ENCODE measurements at places on chromosomes 5 and 9.
A peak's percentile ranks its signal among the peaks of the same experiment; 100 is the strongest.

DNA sequence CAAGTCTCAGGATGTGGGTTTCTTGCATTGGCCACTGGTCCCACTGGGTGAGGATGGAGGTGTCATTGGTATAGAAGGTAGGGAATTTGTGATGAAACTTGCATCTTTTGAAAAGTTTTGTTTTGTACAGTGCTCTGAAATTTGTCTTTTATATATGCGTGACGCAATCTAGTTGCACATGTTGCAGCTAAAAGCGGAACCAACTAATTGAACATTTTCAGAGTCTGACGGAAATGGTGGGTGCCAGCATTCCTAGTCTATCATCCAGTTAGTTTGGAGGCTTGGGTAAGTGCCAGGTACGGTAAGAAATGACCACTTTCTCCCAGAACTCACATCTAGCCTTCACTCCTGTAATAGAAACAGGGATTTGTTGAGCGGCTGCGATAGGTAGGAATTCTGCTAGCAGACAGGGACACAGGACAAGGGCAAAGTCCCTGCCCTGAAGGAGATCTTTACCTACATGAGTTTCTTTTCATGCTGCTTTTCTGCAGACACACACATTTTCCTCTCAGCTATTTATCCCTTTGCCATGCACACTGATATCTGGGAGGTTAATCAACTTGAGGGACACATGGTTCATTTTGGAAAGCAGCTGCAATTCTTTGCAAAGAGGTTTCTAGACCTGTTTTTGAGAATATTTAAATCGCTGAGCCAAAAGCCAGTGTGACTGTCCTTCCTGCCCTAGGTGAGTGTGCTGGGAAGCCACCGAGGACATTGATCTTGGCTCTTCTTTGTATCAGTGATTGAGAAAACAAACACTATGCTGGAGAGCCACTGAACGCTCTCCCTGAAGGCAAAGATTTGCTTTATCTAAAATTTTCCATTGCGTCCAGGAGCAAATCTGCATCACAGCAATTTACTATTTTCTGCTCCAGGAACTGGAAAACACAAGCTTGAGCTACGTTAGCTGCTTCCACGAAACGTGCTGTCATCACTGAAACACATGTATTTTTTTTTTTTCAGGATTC lies 89.7 kb downstream of the DAP start:
- no peak for DNase-seq

DNA sequence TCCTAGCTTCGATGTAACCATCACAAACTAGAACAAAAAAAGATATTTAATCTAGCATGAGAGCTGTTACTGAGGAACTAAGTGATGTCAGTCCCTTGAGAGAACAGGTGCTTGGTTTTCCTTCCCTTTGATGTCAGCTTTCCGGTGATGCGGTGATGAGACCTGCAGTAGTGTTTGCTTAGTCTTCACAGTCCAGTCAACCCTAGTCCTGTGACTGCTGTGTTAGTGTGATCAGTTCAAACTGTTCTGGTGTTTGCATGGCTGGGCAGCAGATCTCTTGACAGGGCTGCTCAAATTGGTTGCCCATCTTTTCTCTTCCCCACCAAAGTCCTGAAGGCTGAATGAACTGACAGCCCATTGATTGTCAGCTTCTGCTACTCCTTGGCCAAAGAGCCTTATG lies 608.6 kb upstream of the DAB2 start:
- DNase-seq: no peak

DNA sequence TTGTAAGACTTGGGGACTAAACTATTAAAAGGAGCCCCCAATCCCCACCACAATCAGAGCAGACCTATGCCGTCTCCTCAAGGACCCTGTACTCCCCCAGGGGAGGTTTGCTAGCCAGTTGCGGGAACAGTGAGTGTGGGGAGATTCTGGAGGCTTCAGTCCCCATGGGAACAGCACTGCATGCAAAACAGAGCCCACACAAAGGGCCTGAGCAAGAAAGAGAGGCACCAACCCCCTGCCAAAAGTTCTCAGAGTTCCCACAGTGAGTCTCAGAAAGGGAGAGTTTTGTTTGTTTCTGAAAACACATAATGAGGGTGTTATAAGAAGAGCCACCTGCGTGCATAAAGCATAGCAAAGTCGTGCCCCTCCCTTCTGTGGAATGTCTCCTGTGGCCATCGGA lies 56.6 kb downstream of the CFAP90 start:
- no peak for DNase-seq

GRCh38 chr9:104279535-104280177 lies 185.5 kb downstream of the SMC2 start:
- DNase-seq: no peak

- no peak for DNase-seq
Measured at GRCh38 chr5:111070272-111071134, 1.0 kb upstream of the TSLP start.

- no peak for DNase-seq
Measured at GRCh38 chr9:68651280-68651893, 53.7 kb upstream of the PIP5K1B start.

GRCh38 chr9:114210691-114211276 lies 55.4 kb downstream of the COL27A1 start:
- no peak for DNase-seq

DNA sequence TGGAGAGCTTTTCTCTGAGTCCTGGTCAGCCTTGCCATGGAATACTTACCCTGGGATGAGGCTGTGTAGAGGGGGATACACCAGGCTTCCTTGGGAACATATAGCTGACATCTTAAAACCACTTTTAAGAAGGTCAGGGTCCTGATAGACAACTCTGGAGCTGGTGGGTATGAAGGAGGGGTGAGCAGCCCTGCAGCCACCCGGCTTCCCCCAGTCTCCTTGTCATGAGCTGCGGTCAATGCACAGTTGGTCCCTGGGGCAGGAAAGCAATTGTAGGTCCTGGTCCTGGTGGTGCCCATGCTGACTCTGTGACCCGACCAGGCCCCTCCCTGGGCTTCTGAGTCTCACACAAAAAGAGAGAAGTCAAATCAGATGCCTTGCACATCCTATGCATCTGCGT lies 63.6 kb downstream of the MRPL36 start:
- DNase-seq: no peak

DNA sequence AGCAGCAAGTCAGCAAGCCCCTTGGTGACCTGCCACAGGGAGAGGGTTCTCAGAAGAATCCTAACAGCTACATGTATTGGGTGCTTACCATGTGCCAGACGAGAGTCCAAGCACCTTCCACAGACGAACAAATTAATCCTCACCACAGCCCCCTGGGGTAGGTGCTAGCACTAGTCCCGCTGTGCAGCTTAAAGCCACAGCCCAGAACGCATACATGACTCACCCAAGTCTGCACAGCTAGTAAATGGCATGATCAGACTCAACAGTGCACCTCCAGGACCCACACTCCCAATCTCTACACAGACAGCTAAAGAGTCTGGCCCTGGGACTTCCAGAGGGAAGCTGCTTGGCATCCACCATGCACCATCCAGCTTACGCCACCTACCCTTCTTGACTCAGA lies 111.5 kb downstream of the PAX5 start:
- no peak for DNase-seq

DNA sequence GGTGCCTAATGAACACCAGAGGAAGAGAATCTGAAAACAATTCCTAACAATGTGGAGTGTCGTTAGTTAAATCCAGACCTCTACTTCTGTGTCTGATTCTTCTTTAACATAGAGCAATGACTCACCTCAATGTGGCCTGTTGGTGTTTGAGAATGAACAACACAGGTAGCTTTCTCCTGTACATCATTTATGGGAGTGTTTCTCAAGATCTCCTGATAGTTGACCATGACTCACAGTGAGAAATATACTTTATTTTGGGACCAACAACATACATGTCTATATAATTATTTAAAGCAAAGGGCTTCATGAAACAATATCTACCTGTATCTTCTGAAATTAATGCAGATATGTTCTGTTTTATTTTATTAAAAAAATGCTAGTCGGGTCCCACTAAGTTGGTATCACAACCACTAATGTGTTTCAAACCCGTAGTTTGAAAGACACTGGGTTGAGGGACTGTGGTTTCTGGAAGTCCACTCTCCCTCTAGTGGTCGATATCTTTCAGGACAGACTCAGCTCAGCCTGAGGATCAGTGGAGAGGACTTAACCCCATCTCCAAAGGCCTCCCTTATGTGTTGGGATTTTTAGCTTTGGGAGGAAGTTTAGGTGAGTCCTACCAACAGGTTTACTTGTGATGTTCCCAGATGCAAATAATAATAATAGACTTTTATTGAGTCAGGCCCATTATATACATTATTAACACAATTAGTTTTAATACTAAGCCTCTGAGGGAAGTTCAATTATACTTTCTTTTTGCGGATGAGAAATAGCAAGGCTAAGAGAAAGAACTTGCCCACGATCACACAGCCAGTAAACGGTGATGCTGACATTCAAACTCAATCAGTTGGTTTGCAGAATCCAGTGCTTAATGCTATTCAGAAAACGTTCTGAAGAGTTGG lies 70.0 kb upstream of the KLF9 start:
- DNase-seq: no peak

DNA sequence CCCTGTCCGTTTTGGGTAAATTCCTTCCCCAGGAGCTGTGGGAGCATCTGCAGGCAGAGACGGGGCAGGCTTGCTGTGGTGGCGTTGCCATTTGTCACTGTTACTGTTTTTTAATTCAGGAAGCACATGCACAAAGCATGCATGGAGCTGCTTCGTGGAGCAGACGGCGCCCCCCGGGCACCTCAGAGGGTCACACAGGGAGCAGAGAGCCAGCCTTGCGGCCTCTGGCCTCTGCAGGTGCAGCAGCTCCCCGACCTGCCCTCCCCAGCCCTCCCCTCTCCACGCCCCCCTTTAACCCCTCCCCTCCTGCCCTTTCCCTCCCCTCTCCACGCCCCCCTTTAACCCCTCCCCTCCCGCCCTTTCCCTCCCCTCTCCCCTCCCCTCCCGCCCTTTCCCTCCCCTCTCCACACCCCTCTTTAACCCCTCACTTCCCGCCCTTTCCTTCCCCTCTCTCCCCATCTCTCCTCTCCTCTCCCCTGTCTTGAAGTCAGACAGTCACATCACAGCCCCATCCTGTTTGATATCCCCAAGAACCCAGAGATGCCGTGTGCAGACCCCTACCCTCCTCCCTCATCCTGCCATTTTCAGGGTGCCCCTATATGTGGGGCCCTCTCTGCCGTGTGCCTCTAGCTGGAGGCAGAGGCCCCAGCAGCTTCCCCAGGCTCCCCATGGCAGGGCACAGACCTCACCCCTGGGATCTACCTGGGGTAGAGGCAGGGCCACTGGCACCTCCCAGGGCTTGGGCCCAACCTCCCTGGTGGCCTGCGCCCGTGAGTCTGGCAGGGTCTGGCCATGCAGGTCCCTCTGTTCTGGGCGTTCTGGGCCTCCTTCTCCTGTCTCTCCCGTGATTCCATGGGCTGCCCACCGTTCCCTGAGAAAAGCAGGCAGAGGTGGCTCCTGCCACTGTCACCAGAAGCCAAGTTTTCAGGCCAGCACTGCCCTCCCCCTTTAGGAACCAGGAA lies 29.6 kb upstream of the UBAC1 start:
- no peak for DNase-seq

GRCh38 chr9:36800455-36800854 lies 227.8 kb downstream of the MELK start:
- no peak for DNase-seq

DNA sequence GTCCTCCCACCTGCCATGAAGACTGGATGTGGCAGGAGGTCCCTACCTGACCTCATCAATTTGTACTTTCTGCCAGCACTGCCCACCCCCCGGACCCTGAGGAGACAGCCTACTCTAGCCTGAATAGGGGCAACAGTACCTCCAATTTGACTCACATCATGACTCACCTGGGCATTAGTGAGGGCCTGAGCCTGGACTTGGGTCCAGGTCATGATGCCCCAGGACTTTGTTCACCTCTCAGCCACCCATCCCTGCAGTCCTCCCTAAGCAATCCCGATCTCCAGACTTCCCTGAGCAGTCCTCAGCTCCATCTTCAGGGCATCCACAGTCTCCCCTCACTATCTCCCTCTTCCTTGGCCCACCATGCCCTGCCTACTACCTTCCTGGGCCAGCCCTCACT lies 28.1 kb downstream of the KIF2A start:
- DNase-seq: no peak

DNA sequence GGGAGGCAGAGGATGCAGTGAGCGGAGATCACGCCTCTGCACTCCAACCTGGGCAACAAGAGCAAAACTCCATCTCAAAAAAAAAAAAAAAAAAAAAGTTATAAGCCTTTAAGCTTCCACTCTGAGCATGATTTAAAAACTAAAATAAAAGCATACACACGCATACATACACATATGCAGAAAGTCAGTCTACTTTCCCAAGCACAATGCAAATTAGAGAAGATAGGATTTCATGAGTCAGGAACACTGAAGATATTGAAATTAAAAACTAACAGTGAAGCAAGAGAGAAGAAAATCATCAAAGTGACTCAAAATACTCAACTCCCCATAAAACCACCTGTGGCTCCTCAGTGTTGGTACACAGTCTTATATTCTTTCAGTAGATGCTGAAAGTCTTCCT lies 1009.5 kb upstream of the WWC1 start:
- no peak for DNase-seq

- DNase-seq: no peak
Measured at GRCh38 chr5:111933086-111933485, 176.1 kb upstream of the NREP start.

DNA sequence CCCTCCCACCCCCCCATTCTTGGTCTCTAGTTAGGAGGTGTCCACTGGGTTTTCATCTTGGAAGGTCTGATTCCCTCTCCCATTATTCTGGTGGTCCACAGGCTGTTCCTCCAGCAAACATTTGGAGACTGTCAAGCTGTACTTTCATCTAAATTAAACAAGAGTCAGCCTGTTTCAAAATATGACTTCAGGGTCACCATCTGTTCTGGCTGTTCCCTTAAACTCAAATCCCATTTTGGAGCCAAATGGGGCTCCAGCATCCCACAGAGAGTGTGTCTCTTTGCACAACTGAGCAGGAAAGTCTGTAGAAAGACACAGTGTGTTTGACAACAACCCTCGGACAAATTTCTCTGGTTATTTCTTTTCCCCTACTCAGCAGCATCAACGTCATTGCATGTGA lies 20.5 kb downstream of the COL15A1 start:
- no peak for DNase-seq

- DNase-seq: no peak
Measured at GRCh38 chr9:129275626-129276247, 97.7 kb upstream of the IER5L start.

GRCh38 chr9:134965851-134966250 lies 48.1 kb upstream of the FCN1 start:
- no peak for DNase-seq

DNA sequence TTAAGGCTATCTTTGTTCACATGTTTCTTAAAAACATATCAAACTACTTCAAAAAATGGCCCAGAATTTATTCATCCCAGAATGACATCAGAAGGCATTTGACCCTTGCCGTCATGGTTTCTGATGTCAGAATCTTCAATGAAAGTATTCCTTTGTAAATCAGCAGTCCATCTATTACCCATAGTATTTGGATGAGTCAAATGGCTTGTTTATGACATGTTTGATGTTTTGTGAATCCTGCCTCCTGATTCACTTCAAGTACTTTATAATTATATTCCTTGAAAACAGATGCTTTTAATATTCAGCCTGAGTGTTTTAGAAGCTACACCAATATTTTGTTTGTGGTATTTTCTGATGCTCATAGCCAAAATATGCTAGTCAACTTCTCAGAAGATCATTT lies 200.8 kb upstream of the MEF2C start:
- DNase-seq: peak; percentile 33
